ENCODE measurements at places on chromosomes 3 and 15.
A peak's percentile ranks its signal among the peaks of the same experiment; 100 is the strongest.

DNA sequence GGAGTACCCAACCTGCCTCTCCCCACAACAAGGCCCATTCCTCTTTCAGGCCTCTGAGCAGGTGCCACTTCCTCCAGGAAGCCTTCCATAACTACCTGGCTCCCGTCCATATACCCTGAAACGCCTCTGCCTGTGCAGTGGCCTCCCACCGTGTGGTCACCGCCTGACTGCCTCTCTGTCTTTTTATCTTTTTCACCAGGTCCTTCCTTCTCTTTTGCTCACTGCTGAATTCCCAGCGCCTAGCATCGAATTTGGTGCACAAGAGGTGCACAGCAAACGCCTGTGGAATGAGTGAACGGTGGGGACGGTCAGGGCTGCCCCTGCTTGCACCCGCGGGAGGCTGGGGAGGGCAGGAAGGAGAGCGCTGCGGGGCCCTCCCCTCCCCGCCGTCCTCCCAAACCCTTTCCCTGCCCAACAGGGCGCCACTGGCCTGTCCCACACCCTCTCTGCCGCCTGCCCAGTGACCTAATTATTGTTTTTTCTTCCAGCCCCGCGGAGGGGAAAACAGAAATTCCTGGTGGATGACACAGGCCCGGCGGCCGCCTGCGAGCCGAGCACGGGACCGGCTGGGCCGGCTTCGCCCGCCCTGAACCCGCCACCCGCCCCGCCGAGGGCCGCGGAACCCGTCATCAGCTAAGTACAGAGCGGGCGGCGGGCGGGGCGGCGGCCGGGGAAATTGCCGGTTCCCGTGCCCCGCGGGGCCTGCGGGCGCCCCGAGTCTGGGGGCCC, 140.1 kb downstream of the SMAD6 start:
- peak; percentile 75 for DNase-seq

GRCh38 chr3:106337116-106337515, 468.3 kb upstream of the CBLB start:
- no peak for DNase-seq

- no peak for DNase-seq
Measured at GRCh38 chr3:160665231-160665630, 11.7 kb upstream of the ARL14 start.

DNA sequence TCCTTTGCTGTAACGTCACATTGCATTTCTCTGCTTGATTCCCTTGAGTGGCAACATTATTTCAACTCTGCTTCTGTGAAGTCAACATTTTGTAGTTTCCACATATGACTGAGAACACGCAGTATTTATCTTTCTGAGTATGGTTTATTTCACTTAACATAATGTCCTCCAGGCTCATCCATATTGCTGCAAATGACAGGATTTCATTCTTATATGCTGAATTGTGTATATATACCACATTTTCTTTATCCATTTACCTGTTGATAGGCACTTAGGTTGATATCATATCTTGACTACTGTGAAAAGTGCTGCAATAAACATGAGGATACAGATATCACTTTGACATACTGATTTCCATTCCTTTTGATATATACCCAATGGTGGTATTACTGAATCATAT, 878.5 kb downstream of the PLOD2 start:
- DNase-seq: no peak

- no peak for DNase-seq
Measured at GRCh38 chr3:53401154-53401553, 53.8 kb upstream of the DCP1A start.

DNA sequence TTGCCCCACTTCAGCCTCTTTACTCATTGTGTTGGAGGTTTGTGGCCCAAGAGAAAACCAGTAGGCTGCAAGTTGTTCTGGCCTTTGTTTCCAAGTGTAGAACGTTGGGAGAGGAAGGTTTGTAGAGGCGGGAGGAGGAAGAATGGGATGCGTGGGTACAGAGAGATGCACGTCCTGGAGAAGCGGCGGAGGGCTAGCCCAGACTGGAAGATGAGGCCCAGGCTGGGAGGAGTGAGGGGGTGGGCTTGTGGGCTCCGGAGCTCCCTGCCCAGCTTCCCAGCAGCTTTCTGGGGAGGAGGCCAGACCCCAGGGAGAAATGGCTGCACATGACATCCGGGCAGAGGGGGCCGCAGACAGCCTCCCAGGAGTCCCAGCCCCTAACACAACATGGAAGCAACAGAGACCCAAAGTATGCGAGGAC, 5.3 kb downstream of the PLA2G4F start:
- no peak for DNase-seq

GRCh38 chr3:134486577-134487041, 752 bp downstream of the CEP63 start:
- no peak for DNase-seq

- DNase-seq: no peak
Measured at GRCh38 chr3:139935016-139935865, at the start of gene CLSTN2. Gene CLSTN2, plus strand, starts transcription at chr3:139935185.

GRCh38 chr3:58996730-58997129, 53.1 kb downstream of the CFAP20DC start:
- DNase-seq: no peak

DNA sequence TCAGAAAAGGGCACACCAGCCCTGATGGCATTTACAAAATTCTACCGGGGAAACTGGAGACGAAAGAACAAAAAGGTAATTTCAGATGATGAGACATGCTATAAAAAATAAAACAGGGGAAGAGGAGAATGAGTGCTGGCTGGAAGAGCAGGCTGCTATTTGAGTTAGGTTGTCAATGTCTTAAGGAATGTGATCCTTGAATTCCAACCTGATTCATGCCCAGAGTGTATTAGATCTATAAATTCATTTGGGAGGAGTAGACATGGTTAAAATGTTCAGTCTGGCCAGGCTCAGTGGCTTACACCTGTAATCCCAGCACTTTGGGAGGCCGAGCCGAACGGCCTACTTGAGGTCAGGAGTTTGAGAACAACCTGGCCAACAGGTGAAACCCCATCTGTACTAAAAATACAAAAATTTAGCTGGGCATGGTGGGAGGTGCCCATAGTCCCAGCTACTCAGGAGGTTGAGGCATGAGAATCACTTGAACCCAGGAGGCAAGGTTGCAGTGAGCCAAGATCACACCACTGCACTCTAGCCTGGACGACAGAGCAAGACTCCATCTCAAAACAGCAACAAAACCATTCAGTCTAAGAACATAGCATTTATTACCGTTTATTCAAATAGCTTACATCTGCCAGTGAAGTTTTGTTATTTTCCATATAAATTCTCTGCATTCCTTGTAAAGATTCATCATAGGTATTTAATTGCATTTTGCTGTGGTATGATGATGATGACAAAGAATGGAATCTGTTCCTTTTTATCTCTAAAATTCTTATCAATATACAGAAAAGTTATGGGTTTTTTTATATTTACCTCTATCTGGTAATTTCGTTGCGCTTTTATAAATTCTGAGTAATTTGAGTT, 126.7 kb upstream of the NR2E3 start:
- DNase-seq: no peak

GRCh38 chr3:42572278-42572677, 9.5 kb downstream of the SEC22C start:
- no peak for DNase-seq

GRCh38 chr3:135226057-135226456, 431.0 kb downstream of the EPHB1 start:
- DNase-seq: no peak

GRCh38 chr15:57626713-57627440, 35.2 kb downstream of the MYZAP start:
- no peak for DNase-seq
